HFFc6 (cell line): ENCODE measurements at places on chromosomes 2 and 18.

GRCh38 chr2:6665093-6666045, 200.3 kb downstream of the CMPK2 start:
- no peak for DNase-seq

DNA sequence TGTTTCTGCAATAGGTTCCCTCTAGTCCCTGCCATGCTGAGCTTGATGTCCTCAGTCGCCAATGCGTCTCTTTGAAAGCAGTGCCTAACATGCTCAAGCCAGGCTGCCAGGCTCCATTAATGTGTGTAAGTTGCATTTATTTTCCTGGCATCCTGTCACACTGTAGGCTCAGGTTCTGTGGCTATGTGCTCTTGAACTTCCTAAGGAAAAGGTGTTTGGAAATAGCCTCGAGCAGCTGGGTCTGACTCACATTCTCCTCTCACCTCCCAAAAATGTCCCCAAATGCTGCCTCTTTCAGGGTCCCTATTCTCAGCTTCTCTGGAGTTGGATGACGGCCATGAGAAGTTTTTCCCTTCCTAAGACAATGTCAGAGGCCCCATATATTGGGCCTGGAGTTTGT, 58.0 kb upstream of the SLC14A2 start:
- no peak for DNase-seq

- DNase-seq = no peak
These were observed 92.3 kb upstream of the TFPI start for GRCh38 chr2:187646556-187646955.

GRCh38 chr2:224944707-224945547, 97.3 kb downstream of the DOCK10 start:
- no peak for DNase-seq

DNA sequence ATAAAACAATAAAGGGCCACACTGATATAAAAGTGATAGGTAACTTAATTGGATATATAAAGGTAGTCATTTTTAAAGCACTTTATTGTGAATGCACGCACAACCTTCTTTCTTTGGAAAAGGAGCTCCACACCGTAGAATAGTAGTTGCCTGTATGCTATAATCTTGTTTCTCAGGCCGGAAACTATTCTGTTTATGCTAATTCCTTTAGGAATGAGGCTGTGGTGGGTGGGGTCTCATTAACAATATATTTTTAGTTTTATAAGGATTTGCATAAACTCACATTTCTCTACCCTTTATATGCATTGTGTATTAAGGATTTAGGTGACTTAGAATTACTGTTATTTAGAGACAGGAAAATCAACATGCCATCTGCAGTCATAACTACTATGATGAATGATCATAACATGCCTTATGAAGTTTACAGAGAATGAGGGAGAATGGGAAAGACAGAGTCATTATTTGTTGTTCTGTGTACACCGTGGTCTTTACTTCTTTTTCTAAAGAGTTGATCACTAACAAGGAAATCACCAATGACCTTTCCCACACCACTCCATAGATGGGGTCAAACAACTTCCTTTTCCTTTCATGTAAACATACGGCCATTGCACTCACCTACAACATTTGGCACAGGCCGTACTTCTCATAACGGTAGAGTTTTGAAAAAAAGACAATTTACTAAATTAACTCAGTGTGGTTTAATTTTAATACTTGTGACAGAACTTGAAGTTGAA, 84.5 kb downstream of the PIEZO2 start:
- DNase-seq = no peak

DNA sequence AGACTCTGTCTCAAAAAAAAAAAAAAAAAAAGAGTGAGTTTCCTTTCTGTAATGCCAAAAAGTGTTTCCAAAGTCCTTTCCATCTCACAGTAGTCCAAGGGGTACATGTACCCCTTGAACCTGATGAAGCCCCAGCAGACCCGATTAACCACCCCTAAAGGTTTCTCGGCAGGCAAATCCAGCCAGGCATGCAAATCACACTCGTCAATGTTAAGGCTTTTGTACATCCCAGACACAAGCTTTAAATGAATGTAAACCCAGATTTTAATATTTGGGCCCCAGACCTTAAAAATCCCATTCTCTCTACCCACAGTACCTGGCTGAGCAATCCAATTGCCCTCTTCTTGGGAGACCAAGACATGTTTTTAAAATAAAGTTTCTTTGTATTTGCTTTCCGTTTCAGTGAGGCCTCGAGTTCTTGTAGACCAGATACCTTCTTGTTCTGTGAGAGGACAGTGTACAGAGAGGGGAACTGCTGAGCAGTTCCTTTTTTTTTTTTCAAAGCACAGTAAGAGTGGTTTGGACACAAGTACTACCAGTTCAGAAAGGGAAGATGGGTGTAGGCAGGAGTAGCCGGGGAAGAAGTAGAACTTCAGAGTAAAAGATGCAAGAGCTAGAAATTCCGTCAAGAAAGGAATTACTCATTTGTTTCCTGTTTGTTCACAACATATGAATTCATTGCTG, at the start of gene NLRC4:
Gene NLRC4 (minus strand): TSS at position 465 of the 684 bp plus-strand sequence. CDS start 8,111 bp downstream, outside the sequence.
- DNase-seq = no peak

GRCh38 chr18:46920653-46921052, 3.3 kb downstream of the KATNAL2 start:
- no peak for DNase-seq

GRCh38 chr2:71878626-71879508, 268.8 kb downstream of the CYP26B1 start:
- DNase-seq = no peak

DNA sequence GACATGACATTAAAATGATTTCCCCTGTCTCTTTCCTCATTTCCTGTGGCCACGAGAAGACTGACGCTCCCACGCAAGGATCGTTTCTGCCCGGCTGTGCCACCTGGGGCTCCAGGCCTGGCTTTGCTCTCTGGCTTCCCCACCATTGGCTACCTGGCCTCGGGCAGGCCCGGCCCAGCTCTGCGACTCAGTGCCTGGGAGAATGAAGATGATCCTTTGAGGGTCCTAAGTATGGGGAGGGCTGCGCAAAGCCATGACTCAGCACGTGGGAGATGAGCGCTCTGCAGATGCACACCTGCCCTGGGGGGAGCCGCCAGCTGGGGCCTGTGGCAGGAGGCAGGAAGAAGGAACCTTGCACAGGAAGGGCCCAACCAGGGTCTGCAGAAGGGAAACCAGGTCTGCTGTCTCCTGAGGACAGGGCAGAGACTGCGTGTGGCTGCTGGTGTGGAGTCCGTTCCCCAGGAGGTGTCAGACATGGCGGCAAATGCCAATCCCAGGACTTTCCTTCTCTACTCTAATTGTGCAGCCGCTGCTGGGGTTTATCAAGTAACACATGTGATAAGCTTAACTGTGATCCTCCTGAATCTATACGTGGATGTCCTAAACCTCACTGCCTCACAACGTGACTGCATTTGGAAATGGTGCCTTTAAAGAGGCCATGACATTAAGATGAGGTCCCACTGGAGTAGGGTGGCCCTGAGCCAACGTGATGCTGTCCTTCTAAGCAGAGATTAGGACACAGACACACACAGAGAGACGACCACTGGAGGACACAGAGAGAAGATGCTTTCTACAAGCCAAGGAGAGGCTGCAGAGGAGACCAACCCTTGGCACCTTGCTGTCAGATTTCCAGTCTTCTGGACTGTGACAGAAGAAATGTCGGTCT, 32.9 kb downstream of the MBP start:
- no peak for DNase-seq

- no peak for DNase-seq
These were observed 136.1 kb downstream of the SH3BP4 start for GRCh38 chr2:235087832-235088495.

DNA sequence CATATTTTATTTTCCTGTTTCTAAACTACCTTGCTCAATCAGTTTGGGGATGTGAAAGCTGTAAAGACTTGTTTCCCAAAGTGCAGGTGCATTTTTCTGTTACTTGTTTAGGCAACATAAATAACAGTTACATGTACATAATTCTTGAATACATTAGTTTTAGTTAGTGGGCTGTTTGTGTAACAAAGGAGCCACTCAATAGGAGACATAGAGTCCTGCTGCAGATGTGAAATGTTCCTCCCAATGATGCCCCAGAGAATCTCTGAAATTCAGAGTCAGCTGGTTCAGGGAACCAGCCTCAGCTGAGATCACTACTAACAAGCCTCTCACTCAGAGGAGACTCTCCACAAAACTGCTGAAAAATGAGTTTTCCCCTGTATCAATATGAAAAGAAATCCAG, 91.5 kb upstream of the TWSG1 start:
- DNase-seq = no peak

- DNase-seq = peak; percentile 82
These were observed 14.7 kb upstream of the PUM2 start for GRCh38 chr2:20365249-20365817.

- DNase-seq = peak; percentile 59
These were observed 18.2 kb downstream of the FHOD3 start for GRCh38 chr18:36315736-36316135.

DNA sequence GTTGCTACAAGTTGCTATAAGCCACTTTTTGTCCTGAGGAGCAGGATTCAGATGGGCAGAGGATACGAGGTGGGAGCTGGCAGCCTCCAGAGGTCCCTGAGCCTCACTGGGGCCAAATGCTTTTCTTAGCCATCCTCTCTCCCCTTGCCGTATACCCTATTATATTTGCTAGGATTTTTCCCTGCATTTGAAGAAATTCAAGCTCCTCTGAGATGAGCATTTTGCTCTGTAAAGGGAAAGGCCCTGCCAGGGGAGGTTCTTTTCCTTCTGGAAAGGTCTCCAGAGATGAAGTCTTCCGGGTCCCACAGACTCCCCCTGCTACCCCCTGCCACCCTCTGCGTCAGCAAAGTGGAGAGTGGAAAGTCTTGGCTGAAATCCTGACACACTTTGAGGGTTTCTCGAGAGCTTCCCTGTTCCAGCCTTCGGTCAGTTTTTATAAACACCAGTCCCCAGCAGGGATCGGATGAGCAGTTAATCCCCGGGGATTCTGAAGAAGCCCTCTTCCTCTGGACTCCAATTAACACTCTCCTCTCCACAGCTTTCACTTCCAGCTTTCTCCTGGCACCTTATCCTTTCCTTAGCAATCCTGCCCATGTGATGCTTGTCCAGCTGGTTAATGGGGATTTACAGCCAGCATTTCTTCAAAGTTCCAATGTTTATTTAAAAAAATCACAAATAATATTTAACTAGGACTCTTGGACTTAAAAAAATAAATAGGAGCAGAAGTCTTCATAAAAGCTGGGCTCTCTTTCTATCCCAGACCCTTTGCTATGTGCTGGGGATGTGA, 13.1 kb downstream of the CYRIA start:
- no peak for DNase-seq

DNA sequence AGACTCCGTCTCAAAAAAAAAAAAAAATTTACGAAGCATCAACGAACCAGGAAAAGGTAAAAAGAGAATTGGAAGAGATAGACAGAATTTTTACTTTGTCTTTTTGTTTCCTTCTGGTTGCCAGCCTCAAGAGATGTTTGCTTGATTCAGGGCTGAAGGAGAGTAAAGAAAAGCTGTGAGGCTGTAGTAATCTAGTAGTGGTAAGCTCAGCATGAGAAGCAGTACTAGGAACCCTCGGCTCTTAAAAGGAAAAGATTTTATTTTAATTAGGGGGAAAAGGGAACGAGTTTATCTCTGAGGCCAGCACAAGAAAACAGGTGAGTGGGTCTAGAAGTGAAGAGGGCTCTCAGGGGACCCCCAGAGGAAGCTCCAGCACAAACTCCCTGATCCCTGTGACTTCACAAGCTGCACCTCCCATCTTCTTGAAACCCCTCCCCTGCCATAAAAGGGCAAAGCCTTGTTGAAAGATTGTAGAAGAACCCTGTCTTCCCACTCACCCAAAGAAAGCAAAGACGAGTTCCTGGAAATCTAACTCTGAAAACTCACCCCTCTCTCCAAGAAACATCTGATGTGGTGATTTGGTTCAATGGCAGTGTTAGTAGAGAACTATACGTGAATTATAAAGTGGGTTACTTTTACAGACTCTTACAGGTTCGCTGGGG, 8.6 kb downstream of the RBMS1 start:
- DNase-seq = no peak

DNA sequence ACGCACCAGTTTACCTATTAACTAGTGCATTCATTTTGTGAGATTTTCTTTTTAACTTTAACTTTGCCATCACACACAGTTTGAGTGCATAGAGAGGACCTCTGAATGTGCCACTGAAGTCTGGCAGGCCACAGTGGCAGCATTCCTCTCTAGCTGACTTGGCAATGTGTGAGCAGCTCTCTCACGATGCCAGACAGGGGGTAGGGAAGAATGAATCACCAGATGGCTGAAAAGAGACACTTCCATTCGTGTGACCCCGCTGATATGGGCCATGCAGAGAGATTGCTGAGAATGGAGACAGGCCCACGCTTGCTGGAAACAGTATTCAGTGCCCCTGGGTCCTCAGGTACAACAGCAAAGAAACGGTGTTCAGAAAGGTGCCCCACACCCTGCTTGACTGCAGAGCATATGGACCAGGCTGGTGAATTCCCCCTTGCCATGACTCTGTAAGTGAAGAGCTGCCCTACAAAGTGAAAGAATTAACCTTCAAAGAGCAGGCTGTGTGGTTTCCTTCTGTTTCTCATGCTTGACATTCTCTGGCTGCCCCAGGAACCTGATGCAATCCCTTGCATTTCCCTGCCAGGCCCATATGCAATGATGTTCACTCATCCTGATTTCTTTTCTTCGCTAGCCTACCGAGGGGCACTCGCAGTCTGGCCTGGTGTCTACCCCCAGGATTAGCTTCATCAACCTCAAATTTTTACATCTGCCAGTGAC, 236.1 kb downstream of the CDH20 start:
- DNase-seq = peak; percentile 60

DNA sequence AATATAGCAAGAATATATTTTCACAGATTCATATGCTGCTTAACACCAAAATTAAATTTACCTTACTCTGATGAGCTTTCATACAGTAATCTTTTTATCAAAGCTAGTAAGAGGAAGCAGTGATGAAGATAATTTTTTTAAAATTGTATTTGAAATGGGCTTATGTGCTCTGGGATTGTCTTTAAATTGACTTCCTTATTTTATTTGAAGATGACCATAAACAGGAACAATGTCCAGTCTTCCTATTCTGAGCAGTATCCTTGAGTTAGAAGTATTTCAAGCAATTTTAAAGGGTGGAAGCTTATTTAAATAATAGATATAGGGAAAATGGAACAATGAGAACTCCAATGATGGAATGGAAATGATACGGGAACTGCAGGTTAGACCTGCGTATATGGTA, 211.6 kb downstream of the MCFD2 start:
- no peak for DNase-seq

- DNase-seq = no peak
These were observed 96.1 kb upstream of the LMAN1 start for GRCh38 chr18:59454909-59455727.

DNA sequence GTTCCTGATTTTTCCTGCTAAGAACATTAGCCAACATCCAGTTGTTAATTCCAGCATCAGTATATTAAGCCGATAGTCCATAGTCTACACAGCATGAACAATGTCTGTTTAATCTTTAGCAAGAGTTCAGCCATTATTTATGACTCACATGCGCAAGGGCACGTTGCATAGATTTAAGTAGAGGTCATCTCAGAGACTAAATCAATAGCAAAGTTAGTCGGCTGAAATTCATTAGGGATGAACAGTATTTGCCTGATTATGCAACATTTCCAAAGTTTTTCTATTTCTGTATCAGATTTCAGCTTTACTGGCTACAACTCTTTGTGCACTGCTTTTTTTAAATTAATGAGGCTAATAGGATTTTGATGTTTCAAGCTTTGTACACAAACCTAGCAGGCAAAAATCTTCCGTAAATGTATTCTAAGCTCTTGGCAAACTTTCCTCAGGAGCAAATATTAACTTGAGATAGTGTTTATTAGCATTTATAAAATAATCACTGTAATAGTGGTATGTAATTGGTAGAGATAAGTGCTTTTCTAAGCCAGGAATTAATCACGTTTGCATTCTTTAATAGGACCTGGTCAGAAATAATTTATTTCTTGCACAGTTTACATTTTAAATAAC, 578.7 kb upstream of the ID2 start:
- DNase-seq = peak; percentile 60

GRCh38 chr2:69459936-69460335, 22.7 kb upstream of the NFU1 start:
- DNase-seq = no peak
